ENCODE measurements at places on chromosomes 4 and X.

- no peak for DNase-seq
Observed at GRCh38 chrX:116172976-116173375, 2.4 kb downstream of the AGTR2 start.

- DNase-seq = no peak
Observed at GRCh38 chr4:145820407-145820806, 118.2 kb downstream of the ZNF827 start.

DNA sequence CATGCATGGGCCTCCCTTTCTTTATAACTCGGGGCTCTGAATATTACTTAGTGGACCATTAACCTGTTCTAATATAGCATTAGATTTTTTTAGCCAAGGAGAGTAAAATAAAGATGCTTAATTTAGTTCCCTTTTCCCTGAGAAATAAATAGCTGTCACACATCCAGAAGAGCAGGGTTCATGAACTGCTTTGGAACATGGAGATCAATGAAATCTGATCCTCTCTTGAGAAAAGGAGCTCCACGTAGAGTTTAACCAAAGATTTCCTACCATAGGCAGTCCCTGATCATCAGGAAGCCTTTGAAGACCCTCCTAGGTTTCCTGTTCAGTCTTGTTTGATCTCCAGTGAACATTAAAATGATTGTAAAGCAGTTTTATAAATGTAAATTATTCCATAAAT is 8.5 kb upstream of the PCDH19 start:
- DNase-seq = no peak

DNA sequence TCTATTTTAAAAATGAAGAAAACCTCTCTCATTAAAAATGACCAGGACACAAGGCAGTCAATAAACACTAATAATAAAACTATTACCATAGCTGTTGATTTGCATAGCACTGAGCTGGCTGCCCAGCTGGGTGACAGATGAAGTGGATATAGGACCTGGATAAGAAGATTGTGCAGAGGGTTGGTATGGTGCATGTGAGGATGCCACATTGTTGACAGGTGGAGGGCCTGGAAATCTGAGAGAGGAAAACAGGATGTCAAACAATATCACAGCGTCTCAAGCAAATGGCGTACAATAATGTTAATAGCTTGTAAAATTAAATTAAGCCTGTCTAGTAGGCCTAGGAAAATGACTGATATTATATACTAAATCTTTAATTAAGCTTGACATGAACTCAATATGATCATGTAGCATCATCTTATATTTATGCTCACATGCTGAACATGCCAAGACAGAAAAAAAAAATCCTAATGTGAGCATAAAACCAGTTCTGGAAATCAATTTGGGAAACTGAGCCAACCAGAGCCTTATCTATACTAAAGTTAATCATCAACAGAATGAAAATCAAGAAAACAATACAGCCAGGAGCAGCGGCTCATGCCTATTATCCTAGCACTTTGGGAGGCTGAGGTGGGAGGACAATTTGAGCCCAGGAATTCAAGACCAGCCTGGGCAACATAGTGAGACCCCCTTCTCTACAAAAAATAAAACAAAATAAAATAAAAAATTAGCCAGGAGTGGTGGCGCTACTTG is 18.6 kb downstream of the SEC24D start:
- no peak for DNase-seq

Data from stimulated activated CD4-positive, alpha-beta T cell treated with anti-CD3 and anti-CD28 coated beads, Interleukin-1b, Interleukin-23, amount 100 ng/mL, for 48 hours (primary cell).